Panc1 (cell line): ENCODE measurements at places on chromosomes 16 and 17. TPM values are rescaled to one million over a fixed set of nuclear protein-coding genes. Genes with fewer than 3 reads are reported as not detected.

DNA sequence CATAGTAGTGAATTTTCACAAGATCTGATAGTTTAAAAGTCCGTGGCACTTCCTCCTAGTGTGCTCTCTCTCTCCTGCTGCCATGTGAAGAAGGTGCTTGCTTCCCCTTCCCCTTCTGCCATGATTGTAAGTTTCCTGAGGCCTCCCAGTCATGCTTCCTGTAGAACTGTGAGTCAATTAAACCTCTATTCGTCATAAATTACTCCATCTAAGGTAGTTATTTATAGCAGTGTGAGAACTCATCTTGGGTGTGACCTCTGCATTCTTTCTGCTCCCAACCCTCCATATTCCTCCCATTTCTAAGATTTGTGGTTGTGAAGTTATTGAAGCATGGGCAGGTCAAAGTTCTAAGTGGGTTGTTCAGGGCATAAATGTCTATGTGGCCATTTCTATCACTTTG lies 62.1 kb upstream of the ADAMTS18 start:
- peaks cover 5% of the 10 kb centered on the region; the same call in 1 of the 2 replicates for H3K4me1 ChIP-seq
- no peak for DNase-seq
- no peak overlapping the region for H3K4me3 ChIP-seq
- H3K36me3 ChIP-seq = no peaks in the 10 kb centered on the region

- H3K27me3 ChIP-seq = no peaks in the 10 kb centered on the region
- no peak overlapping the region for H3K4me3 ChIP-seq
- no peak for DNase-seq
- H3K4me1 ChIP-seq = no peaks in the 10 kb centered on the region
Measured at GRCh38 chr17:64471440-64471839, 22.5 kb downstream of the MILR1 start.

DNA sequence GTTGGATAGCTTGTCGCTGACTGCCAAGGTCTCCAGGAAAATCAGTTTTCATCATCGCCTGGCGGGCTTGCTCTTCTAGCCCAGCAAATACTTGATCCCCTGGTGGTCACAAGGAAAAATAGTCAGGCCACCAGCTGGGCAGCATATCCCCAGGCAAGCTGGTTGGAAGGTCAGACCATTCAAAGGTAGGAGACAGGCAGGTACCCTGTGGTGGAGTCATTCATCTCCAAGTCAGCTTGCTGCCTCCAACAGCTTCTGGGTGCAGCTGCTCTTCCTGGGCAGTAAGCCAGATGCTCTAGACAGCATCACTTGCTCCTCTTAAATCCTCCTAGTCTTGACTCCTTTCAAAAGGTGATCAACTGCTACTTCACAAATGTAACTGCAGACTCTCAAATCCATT lies 16.0 kb downstream of the ZNF821 start:
- H3K36me3 ChIP-seq = no peaks in the 10 kb centered on the region
- no peak overlapping the region for H3K4me3 ChIP-seq
- H3K27me3 ChIP-seq = no peaks in the 10 kb centered on the region
- no peak for DNase-seq

The NOL11 gene
- 41.0 TPM for total RNA-seq

DNA sequence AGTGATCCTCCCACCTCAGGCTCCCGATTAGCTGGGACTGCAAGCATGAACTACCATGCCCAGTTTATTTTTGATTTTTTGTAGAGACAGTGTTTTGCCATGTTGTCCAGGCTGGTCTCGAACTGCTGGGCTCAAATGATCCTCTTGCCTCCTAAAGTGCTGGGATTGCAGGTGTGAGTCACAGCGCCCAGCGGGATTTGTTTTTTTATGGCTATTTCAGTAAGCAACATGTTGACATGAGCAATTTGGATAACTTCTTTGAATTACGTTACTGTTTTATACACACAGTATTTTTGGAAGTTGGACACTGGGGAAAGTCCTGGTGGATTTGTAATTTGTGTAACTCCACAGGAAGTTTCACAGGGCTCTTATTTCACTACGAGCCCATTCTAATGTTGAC lies 18.5 kb upstream of the RHOT1 start:
- no peak overlapping the region for H3K27ac ChIP-seq
- H3K4me3 ChIP-seq = no peak overlapping the region
- DNase-seq = no peak
